ENCODE measurements at places on chromosomes 1 and 21. TPM values are rescaled to one million over a fixed set of nuclear protein-coding genes. Genes with fewer than 3 reads are reported as not detected.
A peak's percentile ranks its signal among the peaks of the same experiment; 100 is the strongest.

Gene KANK4
- 0.24 TPM for total RNA-seq

- DNase-seq = no peak
Measured at GRCh38 chr1:97743129-97743528, 177.7 kb downstream of the DPYD start.

- no peak for DNase-seq
Measured at GRCh38 chr1:7993593-7994479, 32.3 kb downstream of the ERRFI1 start.

DNA sequence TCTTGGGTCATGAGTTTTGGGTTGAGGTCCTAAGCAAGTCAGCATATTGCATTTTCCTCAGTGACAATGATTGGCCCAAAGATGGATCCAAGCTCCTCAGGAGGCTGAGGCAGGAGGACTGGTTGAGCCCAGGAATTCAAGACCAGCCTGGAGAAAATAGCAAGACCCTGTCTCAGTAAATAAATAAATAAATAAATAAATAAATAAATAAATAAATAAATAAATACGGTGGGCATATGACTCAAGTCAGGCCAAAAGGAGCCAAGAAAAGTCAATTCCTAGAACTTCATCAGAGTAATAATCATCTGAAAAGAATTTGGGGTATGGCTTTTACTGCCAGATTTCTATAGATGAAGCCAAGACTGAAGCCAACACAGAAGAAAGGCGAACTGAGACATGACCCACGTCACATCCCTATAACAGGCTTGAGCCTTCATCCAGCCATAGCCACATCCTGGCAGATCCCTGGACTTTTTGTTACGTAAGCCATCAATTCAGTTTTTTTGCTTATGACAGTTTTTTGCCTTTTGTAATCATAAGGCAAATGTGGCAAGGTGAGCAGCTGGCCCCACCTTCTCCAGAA is 88.5 kb upstream of the NFASC start:
- no peak for DNase-seq

GRCh38 chr1:22749919-22750684 is 39.5 kb downstream of the EPHB2 start:
- DNase-seq = peak; percentile 39

All from A673 (cell line).